ENCODE measurements at places on chromosomes 2 and 18.

DNA sequence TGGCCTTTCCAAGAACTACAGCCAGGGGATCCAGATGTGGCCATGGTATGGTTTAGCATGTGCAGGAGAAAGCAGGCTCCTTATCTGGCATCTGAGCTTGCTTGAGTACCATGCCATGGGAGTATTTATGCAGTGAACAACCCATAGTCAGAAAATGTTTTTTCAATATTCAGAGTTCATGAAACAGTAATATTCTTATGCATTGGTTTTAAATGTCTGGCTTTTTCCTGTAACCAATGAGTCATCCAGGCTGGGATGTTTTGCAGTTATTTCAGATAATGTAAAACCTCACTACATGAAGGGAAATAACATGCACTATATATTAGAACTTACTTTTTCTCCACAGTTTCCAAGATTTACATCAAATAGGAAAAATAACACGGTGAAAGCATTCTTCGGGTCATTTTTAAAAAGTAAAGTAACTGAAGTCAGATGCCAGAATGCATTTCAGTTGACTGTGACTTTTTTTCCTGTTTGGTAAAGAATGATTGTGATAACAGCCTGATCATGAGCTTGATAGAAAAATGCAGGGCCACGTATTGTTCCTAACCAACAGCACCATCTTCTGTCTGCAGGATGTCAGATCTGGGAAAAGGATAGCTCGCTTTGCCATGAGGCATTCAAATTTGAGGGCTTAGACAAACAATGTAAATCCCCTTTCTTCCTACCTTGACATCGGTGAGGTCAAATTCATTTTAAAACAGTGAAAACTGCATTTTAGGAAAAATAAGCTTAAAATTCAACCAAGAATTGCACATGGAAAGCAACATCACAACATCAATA is 152.8 kb downstream of the DSC3 start:
- DNase-seq: no peak

- peak; percentile 31 for DNase-seq
These were observed 810 bp upstream of the RBFA start for GRCh38 chr18:80033181-80034067.

DNA sequence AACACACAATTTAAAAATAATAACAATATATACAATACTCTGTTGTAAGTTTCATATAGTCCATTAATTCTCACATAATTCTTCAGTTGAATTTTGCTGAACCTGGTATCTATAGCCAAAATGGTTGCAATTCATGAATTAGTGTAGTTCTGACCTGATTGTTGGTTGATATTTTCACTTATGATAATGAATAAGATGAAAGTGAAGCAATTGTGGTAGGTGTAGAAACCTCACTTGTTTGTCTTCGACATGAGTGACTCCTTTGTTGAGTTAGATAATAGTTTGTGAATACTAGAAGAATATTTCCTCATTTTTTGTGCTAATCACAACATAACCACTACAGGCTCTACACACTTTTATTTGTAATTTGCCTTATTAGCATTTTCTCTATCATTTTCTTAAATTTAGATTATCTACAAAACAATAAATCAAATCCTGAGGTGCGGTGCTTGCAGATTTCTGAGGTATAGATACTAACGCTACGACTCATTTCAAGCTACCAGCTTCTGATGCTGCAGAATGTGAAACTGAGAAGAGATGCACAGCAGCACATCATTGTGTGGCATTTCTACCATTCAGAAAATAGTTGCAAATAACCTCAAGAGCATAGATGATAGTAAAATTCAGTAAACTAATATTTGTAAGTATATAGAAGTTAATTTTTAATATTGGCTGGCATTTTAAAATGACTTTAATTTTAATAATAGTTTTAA is 117.9 kb downstream of the KCNH7 start:
- no peak for DNase-seq

GRCh38 chr2:28547906-28548600 is 52.2 kb downstream of the PLB1 start:
- no peak for DNase-seq

DNA sequence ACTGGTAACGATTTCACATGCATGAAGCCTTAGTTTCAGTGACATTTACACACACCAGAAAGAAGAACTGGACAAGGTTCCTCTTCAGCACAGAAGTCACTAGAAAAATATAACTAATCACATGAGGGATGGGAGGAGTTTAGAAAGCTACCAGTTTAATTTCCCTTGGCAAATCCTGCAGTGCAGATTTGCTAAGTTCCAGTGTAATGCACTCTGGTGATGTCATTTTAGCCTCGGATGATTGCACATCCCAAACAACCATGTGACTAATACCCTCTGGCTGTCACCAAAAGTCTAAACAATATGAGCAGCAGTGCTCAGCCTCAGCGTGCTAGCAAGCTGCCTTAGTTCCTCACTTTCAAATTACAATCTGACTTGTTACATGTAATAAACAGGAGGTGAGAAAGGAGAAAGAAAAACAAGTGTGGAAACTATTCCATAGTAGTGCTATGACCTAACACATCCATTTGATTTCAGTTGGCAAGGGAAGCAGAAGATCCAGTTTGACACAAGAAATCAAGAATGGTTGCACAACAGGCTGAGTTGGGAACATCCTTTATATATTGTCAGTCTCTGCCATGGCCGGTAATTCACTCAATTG is 35.3 kb upstream of the PPP1CB start:
- DNase-seq: no peak

GRCh38 chr2:148132412-148132811 is 111.5 kb downstream of the MBD5 start:
- no peak for DNase-seq

- no peak for DNase-seq
These were observed 12.8 kb upstream of the GNLY start for GRCh38 chr2:85681372-85681763.

DNA sequence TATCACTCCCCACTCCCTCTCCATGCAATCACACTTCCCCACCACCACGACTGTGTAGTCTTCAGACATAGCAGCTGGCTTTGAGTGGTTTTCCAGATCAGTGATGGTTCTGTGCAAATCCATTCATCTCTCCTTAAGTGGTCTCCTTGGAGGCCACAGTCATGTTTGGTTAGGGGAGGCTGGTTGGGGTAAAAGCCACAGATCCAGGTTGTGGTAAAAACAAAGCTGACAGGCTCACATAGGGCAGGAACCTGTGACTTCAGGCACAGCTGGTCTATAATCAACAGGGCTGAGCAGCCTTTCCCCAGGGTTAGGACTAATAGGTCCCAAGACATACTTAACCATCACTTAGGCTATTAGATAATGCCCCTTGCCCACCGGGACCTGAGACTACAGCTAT is 46.2 kb upstream of the FZD7 start:
- DNase-seq: no peak

DNA sequence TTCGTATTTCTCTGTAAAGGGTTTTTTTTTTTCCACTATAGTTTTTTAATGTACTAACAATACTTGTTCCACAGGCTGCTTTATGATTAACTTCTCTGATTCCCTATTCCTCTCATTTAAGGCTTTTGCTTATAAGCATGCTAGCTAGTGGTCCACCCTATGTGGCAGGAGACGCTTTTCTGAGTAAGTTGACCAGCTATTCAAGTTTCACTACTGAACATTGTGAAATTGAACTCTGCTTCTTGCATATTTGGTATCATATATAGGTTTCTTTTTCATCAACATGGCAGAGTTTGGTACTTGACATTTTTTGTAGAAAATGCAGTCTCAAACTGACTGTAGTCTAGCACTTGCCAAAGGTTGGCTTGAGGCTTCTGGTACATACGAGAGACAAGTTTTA is 74.2 kb downstream of the OTX1 start:
- no peak for DNase-seq

DNA sequence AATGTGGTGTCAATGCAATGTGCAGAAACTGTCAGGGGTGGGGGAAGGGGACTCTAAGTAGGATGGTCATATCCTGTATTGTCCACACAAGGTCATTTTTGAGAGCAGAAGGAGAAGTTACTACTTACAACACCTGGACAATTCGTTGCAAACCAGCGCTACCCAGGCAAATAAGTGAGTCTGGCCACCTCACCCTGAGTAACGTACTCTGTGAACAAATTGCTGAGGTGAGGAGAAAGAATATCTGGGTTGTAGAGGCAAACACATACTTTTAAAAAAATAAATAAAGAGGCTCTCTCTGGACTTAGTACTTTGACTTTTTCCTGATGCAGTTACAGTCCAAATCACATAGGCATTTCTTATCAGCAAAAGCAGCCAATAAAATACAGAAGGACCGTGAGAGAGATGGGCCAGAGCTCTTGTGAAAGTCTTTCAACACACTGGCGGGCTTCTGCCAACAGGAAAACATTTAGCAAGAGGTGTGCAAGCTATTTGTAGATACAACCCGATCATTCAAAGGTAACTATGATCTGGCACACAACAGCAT is 268.2 kb upstream of the ID2 start:
- no peak for DNase-seq

DNA sequence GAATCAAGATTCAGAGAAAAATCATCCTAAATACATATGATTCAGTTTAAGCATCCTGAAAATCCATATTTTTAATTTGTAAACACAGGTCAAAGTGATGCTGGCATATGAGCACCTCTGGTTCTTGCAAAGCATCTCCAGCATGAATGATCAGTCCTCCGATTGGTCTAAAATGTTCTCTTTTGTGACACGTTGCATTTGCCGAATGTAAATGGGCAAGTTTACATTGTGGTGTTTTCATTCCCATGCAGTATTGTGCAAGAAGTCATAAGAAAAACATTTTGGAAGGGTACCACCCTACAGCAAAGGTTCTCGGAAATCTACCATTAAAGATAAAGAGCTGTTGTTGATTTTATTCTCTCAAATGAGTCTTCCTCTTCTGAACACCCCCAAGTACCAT is 108.0 kb upstream of the UNC80 start:
- DNase-seq: no peak

DNA sequence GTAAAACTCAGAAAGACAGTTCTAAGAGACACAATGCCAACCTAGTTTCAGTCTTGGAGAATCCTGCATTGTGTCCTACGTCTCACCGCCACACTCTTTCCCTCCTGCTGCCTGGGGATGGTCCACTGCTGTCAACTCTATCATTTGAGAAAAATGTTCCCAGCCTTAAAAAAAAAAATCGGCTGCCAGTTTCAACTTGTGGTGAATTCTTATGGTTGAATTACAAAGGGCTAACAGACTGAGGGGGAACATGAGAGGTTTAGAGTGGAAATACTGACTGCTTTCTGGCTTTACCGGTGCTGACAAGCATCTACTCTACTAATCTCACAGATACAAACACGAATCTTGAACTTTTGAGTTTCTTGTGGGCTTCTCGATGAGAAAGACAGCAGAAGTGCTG is 74.0 kb downstream of the NAB1 start:
- no peak for DNase-seq

GRCh38 chr18:49747876-49748275 is 65.5 kb downstream of the ACAA2 start:
- DNase-seq: no peak

DNA sequence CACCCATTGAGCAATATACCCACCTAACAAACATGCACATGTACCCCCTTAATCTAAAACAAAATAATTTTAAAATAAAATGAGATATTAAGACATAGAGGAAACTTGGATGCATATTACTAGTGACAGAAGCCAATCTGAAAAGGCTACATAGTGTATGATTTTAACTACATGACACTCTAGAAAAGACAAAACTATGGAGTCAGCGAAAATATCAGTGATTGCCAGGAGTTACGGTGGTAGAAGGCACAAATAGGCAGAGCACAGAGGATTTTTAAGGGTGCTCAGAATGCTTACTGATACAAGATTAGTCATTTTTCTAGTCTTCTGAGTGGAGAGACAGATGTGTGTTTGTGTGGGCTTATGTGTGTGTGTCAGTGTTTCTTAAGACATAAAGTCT is 656.6 kb downstream of the NR4A2 start:
- DNase-seq: no peak

DNA sequence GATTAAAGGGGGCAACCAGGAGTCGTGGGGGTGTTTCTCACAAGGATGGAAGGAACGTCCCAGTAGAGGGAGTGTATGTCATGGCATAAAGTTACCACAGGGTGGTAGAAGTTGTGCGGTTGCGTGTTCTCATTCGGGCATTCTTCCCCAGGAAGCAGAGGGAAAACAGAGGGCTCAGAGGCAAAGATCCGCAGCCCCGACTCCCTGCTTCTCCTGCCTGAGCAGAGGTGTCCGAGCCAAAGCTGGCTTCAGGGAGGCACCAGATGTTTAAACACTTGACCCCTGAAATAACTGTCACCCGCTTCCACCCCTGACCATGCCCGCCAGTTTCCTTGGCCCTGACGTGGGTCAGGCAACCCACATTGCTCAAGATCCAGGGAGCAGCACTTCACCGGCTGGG is 83.7 kb downstream of the EN1 start:
- no peak for DNase-seq

DNA sequence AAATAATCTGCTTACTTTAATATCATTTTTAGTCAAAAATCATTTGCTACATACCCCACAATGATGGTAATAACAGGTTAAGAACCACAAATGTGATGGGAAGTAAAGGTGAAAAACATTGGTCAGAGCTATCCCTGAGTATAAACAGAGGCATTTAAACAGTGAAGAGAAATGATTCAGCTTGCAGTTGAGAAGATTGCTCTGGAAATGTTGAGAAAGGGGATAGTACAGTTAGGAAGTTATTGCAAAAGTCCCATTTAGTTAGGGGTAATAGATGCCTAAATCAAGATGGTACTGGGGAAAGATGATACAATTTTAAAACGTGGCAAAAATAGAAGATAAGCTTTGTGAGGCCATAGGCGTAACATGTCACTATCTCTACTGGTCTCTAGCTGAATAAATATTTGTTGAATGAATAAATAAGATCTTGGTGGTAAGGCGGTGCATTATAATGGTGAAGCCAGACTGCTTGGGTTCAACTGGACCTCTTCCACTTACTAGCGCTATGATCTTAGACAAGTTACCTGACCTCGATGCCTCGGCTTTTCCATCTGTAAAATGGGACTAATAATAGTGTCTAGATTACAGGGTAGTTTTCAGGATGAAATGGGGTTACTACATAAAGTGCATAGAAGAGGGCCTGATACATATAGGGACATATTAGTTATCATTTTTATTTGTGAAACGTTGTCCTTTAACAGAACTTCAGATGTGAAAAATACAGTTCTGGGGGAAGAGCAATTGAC is 2.0 kb upstream of the BZW1 start:
- no peak for DNase-seq

- peak; percentile 16 for DNase-seq
These were observed 89.6 kb downstream of the ACTR3 start for GRCh38 chr2:113979191-113980128.

- DNase-seq: no peak
These were observed 5.9 kb downstream of the TMEM178A start for GRCh38 chr2:39671604-39672003.

DNA sequence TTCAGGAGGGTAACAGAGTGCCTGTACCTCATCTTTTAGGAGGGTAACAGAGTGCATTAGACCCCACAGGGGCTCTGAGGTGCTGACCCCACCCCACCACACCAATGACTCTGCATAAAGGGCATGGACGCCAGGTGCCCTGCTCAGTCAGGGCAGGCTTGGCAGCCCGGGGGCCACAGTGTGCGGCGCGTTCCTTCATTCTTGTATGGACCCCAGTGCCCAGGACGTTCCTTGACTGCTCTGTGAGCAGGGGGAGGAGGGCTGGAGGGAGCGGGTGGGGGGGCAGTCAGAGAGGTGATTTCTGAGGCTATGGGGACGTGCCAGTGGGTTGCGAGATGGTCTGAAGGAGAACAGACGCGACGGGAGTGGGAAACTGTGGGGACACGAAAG is 168.7 kb upstream of the NCK2 start:
- no peak for DNase-seq

- no peak for DNase-seq
These were observed 95.5 kb downstream of the ATP9B start for GRCh38 chr18:79164706-79165105.

All from activated CD4-positive, alpha-beta T cell treated with anti-CD3 and anti-CD28 coated beads, Interleukin-2, amount 50 U/mL, for 24 hours (primary cell).